ENCODE measurements at places on chromosomes 7 and 10.

GRCh38 chr10:43131256-43131655 is 7.0 kb upstream of the CSGALNACT2 start:
- DNase-seq = no peak

DNA sequence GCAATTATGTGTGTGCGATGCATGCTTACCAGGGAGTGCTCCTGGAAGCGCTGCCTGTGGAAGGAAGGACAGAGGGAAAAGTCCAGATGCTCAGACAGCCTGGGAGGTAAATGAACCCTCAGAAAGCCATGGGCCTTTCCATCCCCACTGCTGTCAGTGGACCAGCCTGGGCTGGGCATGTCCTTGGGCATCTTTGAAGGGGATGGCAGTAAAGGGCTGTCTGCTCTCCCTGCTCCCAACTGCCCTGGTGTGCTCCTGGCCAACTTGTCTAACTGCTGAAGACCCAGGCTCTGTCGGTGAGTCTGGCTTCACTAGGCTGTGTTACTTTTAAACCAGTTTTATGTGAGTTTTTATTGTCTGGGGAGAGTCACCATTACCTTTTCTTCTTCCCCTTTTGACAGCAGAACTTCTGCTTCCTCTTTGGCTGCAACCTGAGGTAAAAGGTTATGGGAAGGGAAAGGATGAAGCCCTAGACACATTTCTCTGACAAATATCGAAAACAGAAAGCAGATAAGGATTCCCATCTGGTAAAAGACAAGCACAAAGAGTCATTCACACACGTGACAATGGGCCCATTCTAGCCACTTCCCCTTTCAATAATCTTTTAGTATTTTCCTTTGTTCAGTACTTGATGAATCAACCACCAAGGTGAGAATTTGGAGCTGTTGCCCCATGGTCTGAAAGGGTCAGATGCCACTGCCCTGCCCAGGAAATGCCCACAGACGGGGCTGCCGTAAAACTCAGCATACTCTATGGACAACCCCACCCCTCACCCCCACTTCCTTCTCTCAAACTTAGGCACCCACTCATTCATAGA is 27.6 kb upstream of the PIK3AP1 start:
- DNase-seq = no peak

DNA sequence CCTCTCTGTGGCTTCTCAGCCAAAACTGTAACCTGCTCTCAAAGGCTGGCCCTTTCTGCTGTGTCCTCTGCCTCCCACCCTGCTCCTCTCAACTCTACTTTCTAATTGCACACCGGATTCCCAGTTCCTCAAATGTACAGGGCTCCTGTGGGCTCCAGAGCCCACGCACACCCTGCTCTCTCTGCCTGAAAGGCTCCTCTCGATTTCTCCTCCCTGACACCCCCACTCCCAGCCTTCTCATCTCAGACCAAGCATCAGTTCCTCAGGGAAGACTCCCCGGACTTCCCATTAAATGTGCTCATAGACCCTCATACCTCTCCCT is 111.7 kb upstream of the STEAP1B start:
- no peak for DNase-seq

DNA sequence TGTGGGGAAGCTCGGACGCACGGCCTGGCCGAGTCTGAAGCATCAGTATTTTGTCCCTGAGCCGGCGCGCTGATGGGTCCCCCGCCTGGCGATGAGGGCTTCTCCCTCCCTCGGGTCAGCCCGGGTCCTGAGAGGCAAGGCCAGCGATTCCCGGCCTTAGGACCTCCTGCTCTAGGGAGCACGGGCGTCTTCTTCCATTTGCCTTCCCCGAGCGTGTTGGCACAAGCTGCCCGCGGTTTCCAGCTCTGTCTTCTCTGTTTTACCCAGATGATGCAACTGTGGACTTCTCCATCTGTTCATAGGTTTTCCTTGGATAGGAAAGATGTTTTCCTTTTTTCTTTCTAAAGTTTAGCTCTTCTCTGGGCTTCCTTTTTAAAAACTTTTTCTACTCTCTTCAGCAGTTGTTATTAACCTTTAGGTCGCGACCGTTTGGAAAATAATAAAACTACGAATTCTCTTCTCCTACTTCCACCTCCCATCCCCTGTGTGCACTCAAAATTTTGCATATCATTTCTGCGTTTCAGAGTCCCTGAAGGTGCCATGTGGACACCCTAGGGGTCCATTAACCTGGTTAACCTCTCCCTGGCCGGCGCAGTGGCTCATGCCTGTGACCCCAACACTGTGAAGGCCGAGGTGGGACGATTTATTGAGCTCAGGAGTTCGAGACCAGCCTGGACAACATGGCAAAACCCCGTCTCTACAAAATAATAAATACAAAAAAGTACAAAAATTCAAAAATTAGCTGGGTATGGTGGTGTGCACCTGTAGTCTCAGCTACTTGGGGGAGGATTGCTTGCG is 1.4 kb upstream of the SLC25A28 start:
- DNase-seq = peak; percentile 15

DNA sequence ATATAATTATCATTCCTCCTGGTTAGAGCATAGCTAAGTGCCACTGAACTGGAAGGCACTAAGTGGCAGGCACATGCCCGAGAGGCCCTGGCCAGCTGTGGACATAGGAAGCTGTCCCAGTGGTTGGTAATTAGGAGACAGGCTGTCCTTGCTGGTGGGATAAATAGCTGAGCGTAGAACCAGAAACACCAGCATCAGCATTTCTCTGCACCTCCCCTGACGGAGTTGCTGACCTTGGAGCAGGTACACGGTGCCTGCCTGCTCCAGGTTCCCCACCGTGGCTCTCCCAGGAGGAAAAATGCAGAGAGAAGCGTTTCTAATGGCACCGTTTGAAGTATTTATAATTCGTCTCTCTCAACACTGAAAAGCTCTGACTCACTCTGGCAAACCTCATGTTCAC is 5.6 kb upstream of the ABLIM1 start:
- no peak for DNase-seq

GRCh38 chr10:7813481-7813880 is 4.8 kb upstream of the TAF3 start:
- no peak for DNase-seq

GRCh38 chr10:24958721-24959381 is 6.4 kb upstream of the PRTFDC1 start:
- DNase-seq = no peak

DNA sequence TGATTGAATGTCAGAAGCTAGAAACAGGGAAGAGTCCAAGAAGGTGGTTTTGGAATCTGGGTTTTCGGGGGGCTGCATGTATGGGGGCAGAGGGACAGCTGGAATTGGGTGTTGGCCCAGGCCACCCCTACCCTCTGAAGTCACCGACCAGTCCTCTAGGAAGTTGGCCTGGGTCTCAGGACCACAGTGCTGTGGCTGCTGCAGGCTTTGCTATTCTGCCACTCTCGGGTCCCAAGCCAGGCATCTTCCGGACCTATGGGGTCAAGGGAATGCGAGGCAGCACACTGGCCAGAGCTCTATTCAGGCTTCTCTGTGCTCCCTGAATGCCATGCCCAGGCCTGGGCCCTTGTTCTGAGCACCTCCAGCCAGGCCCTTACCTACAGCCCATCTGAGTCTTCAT is 13.2 kb downstream of the FGF8 start:
- DNase-seq = no peak

- DNase-seq = no peak
Measured at GRCh38 chr10:8312781-8313180, 258.3 kb downstream of the GATA3 start.

GRCh38 chr7:33200282-33200681 is 70.9 kb downstream of the BBS9 start:
- DNase-seq = no peak
